Esophagus squamous epithelium (tissue), 5 donors: ENCODE measurements at places on chromosomes 5 and 9.

DNA sequence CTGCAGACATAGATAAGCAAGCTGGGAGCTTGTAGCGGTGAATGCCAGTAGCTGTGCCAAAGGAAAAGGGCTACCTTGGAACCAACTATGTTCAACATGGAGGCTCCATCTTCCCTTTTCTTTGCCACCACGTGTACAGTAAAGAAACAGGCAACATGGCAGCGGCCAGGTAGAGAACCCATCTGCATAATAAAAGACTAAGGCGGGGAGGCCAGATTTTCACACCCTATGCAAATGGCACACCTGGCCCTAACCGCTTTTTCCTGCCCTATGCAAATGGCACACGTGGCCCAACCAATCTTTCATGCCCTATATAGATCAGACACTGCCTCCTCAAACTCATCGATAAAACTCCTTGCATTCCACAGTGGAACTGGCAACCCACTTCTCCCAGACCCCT lies 477.5 kb upstream of the EDIL3 start:
- DNase-seq: no peak

GRCh38 chr9:109297899-109298298 lies 23.0 kb downstream of the EPB41L4B start:
- no peak for DNase-seq

- DNase-seq: no peak
Observed at GRCh38 chr5:27130587-27130986, 92.2 kb upstream of the CDH9 start.

GRCh38 chr5:22650511-22650910 lies 202.6 kb downstream of the CDH12 start:
- DNase-seq: no peak

GRCh38 chr5:82265047-82265446 lies 13.1 kb downstream of the RPS23 start:
- no peak for DNase-seq

DNA sequence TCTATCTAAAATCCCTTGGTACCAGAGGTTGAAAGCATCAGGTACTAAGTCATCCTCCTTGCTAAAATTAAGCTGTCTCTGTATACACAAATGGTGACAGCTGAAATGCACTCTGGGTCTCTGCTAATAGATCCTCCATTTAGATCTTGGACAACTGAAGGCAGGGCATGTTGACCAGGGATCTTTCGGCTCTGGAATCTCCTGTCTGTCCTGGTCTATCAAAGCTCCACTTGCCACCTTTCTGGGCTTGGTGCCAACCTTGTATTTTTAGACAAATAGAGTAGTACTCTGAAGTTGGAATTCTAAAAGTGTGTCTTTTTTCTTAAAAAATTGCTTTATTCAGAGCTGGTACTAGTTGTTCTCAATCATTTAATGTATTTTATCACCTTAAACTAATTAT lies 135.2 kb upstream of the HMHB1 start:
- DNase-seq: no peak

DNA sequence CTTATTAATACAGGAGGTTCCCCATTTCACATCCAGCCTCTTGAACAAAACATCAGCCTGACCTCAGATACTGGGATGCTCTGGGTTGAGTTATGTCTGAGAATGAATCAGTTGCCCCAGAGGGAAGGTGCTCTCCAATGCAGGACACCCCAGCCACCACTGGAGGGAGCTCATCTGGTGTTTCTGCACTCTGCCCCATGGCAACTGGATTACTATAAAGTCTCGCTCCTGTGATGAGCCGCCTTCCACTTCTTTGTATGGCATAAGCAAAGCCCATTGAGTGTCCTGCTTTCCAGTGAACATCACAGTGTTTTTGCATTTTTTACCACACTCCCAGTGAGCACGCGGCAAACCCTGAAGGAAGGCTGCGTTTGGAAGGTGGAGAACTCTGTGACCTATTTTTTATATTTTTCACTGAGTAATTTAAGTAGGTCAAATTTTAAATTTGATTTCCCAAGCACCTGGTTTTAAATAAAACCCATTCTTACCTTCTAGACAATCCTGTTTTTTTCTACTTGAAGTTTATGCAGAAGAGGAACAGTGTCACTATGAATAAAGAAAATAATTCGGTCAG lies 176.9 kb upstream of the WWC1 start:
- DNase-seq: no peak

GRCh38 chr9:132732326-132733259 lies 62.3 kb downstream of the GTF3C4 start:
- DNase-seq: no peak

GRCh38 chr9:136994180-136994887 lies 2.0 kb downstream of the CLIC3 start:
- DNase-seq: no peak

DNA sequence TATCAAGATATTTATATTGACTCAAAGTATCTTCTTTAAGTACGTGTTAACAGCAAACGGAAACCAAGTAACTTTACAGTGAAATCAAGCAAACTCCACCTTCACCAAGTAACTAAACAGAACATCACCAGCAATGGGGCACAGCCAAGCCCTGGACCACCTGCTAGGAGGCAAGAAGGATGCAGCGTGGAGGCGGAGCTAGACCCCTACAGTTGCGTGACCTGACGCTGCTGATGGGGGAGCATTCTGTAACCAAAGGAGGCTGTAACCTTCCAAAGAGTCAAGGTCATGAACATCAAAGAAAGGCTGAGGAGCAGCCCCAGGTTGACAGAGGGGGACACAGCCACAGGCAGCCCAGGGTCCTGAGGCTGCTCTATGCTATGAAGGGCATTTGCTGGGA lies 6.1 kb downstream of the VAV2 start:
- DNase-seq: no peak

GRCh38 chr5:180649297-180650039 lies at the start of gene FLT4:
Gene FLT4 (minus strand): TSS chr5:180649600. CDS start chr5:180649545, 55 bp downstream.
- no peak for DNase-seq
